ENCODE measurements at places on chromosomes 2 and 18.

DNA sequence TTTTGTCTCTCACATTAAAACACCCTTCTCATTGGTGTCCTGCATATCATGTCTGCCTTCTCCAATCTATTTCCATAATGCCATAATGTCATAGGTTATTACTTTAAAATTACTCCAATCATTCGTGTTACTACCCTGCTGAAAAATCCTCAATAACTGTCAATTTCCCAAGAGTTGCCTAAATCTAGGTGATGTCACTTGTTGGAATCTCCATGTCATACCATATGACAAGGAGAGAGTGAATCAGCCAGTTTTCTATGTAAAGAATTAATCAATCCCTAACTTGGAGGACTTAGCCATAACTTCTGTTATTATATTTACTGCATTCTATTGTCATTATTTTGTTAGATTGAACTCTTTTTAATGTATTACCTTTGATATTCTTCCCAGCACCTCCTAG is 62.5 kb downstream of the PHLPP1 start:
- DNase-seq = no peak

GRCh38 chr2:219384083-219384713 is 3.5 kb downstream of the DNPEP start:
- no peak for DNase-seq

DNA sequence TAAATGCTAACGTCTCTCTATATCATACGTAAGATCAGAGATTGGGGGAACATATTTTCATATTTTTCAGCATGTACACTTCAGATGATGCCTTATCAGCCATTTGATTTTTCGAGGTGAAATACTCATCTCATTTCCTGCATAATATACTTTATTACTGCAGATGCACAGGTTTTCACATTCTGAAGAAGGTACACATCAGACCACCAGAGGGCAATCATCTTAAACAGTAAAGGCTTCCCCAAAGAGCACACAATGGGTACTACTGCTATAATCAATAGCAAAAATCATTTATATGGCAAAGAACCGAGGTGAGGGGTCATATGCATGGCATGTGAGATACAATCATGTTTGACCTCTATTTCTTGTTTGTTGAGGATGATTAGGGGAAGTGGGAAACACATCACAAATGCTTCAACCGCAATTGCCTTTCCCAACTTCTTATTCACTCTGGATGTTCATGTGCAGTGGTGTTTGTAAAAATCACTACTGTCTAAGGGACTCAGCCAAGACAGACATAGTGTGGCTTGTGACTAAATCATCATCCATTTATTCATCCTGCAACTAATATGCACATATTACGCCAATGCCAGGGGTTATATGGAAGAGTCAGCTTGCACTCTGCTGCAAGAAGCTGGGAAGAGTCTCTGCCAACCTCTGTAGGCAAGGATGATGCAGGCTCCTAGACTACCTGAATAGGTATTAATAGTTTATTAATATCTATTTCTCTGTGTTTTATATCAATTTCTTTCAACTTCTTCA is 118.7 kb downstream of the EPB41L3 start:
- no peak for DNase-seq

GRCh38 chr18:66638856-66639629 is 35.2 kb upstream of the CDH19 start:
- DNase-seq = no peak

- DNase-seq = no peak
Observed at GRCh38 chr2:229096409-229097066, 174.5 kb downstream of the PID1 start.

- no peak for DNase-seq
Observed at GRCh38 chr2:78535395-78535794, 490.1 kb upstream of the REG3G start.

DNA sequence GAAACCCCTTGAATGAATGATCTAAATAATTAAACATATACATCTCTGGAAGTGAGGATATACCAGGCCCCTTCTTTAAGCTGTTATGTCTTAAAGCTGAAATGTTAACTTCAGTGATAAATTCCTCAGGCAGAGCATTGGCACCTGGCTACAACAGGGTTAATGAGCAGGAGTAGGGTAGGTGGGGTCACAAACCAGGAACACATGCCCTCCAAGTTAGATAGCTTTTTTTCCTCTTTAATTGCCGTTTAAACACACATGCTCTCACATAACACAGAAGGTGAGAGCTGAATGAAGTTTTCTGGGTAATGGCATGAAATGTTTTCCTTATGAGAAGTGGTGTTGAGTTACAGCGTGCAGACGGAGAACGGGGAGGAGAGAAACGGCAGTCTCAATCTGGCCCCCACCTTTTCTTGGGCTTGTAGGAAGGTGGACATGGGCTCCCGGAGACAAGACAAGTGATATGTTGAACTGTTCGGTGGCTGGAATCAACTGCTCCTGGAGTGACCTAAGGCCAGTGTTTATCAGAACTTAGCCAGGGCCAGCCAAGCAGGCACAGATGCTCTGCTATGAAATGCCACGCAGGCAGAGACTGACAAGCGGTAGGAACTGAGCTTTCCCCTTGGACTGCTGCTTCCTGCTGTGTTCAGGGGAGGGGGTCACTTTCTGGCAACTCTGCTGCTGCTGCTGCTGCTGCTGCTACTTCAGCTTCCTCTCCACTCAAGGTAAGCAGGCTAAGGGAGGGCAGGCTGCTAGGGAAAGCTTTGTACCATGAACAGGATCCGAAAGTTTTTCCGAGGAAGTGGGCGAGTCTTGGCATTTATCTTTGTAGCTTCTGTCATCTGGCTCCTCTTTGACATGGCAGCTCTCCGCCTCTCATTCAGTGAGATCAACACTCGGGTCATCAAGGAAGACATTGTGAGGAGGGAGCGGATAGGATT is at the start of gene GALNT5:
GALNT5 (plus strand) TSS at position 394 of the 941 bp plus-strand sequence; CDS start at position 772, 378 bp downstream.
- DNase-seq = no peak

DNA sequence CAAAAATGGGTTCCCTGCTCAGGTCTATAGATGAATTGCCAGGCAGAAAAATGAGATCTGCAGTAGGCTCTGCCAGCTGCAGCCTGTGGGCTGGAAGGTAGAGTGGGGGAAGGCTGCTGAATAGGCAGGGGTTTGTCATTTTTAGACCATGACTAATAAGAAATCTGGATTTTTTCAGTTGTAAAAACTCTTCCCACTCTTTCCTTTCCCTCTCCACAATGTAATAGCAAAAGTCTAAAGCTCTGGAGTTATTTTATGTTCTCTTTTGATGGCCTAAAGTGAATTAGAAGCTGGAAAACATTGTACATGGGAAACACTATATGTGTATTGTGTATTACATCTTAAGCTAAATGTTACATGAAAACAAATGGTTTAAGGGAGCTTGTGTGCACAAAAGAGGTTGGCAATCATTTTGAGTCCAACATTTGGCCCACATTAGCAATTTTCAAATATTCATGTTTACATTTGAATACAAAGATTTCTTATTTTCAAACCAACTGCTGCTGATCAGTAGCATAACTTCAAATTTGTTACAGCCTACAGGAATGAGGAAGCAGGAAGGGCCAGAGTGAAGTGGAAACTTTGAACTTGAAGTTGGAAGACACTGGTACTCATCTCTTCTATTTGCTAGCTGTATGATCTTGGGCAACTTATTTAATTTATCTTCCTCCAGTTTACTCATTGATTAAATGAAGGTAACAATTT is 407.1 kb downstream of the SLC4A3 start:
- DNase-seq = no peak

DNA sequence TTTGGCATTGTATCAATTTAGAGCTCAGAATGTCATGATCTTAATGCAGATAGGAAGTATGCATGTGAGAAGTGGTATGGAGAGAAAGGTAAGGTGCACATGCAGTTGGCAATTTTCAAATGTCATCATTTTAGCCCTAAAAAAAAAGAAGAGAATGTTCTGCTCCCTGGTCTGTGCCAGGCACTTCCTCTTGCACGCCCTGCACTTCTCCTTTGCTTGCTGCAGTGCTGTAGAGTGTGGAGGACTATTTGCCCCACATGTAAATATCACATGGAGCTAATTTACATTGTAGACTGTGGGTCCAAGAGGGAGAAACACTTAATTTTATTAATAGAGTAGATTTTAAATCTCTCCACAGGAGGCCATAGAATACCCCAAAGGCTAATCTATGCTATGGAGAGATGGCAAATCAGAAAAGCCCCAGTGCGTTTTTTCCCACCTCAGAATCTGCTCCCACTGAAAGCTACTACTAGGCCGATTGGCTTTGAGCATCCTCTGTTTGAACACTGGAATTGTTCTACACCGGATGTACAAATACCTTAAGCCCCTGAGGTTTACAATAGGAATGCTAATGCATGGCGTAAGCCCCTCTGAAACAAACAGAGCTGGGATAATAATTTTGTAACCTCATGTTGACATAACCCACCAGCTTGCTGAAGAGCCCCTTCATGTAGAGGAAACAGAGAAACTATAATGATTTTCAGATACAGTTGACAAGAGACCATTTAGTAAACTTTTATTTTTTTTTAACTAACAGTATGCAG is 137.2 kb upstream of the KLHL14 start:
- no peak for DNase-seq

DNA sequence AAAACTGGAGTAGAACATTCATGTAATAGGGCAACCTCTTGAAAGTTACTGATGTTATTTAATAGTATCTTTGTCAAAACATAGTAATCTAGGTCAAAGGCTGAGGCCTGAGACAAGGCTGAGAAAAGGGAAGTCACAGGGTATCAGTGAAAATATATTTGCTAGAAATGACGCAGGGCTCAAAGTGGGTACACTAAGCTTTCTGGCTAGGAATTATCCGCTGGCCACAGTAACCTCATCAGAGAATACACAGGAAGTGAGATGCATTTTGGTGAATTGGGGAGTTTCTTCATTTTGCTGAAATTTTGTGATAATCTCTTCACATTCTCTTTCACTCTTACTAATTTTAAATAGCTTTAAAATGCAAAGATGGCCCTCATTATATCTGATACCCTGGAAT is 206.8 kb downstream of the OTX1 start:
- DNase-seq = no peak

- no peak for DNase-seq
Observed at GRCh38 chr2:71607151-71607889, 154.0 kb downstream of the DYSF start.

- no peak for DNase-seq
Observed at GRCh38 chr2:5183031-5183430, 509.2 kb upstream of the SOX11 start.

- no peak for DNase-seq
Observed at GRCh38 chr2:152600697-152601096, 116.6 kb downstream of the PRPF40A start.

GRCh38 chr2:134774786-134775641 is 56.2 kb upstream of the TMEM163 start:
- DNase-seq = no peak

- DNase-seq = no peak
Observed at GRCh38 chr18:58429442-58429841, 199.4 kb downstream of the ALPK2 start.

DNA sequence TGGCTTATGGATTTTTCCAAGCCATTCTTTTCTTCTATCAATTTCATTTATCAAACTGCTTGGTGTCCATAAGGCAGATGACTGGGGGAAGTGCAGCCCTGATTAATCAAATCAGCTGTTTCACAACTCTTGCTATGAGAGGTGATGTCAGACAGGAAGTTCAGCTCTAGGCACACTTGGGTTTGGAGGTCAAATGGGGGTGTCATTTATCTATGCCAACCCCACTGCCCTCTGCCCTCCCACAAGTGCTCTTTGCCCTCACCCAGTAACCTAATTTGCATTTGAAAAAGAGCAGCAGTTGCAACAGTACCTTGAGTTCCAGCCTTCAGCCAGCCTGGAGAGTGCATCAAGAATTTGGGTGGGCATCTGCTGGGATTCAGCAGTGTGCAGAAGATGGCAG is 431.3 kb upstream of the SPRED2 start:
- no peak for DNase-seq

DNA sequence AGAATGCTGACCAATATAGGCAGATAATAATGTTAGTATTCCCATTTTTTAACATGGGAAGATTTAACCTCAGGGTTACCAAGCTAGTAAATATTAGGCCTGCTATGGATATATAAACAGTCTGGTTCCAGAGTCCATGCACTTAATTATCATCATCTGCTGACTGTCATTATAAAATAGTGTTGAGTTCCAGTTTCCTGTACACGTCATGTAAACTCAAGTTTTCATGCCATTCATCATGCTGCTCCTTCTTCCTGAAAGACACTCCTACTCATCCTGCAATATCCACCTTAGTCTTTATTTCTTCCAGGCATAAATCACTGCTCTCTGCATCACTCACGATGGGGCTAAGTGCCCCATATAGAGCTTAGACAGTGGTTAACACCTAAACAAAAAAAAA is 420.8 kb upstream of the SPHKAP start:
- DNase-seq = no peak

DNA sequence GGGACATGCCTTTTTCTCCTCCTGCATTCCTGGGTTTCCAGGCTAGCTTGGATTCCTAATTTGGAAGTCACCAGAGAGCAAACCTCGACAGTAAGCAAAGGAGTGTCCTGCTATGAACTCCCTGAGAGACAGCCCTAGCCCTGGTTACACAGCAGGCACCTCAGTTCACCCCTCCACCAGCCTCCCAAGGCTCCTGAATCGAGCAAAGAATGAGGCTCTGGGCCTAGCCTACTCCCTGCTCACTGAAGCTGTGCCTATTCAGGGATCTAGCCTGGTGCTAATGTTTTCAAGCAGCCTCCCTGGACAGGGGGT is 66.7 kb upstream of the RMDN2 start:
- no peak for DNase-seq

GRCh38 chr2:168062054-168062453 is 185.3 kb downstream of the STK39 start:
- DNase-seq = no peak

GRCh38 chr2:217955881-217956493 is 46.8 kb downstream of the TNS1 start:
- no peak for DNase-seq

DNA sequence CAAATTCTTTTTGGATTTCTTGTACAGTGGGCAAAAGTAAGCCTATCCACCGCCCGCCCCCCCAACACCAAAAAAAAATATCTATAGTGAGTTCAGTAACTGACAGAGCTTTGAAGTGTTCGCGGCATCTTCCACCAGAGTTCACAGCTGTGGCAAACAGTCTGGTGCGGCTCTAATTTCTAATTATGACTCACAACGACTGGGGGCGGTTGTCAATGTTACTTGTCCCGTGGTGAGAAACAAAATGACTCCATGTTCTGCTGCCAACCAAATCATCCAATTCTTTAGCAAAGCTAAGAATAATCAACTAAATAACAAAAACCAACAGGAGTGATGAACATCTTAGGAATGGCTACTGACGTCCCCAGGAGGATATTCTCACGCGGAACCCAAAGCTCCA is 392.5 kb upstream of the SALL3 start:
- no peak for DNase-seq

- peak; percentile 67 for DNase-seq
Observed at GRCh38 chr18:50194631-50195532, at the start of gene MYO5B. Gene MYO5B, minus strand, starts transcription at chr18:50195147. Its CDS starts 354 bp downstream, at chr18:50194793.

GRCh38 chr18:63161761-63162195 is 157.8 kb downstream of the BCL2 start:
- DNase-seq = peak; percentile 81

DNA sequence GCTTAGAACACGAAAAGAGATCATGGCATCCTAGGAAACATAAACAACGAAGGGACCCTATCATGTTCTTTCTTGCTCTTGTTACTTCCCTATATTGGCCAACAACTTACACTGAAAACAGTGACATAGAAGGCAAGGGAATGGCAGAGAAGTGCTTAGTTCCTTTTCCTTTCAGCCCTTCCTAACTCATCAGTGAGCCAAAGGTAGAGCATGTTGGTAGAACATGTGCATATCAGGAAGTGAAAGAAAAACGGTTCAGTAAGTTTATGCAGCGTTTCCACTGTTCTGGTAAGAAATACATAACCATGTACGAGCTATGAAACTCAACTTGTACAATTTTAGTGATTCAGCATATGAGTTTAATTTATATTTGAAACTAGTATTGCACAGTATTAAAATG is 21.7 kb downstream of the AKAIN1 start:
- no peak for DNase-seq
